ENCODE measurements at places on chromosomes 7 and 10.
A peak's percentile ranks its signal among the peaks of the same experiment; 100 is the strongest.

DNA sequence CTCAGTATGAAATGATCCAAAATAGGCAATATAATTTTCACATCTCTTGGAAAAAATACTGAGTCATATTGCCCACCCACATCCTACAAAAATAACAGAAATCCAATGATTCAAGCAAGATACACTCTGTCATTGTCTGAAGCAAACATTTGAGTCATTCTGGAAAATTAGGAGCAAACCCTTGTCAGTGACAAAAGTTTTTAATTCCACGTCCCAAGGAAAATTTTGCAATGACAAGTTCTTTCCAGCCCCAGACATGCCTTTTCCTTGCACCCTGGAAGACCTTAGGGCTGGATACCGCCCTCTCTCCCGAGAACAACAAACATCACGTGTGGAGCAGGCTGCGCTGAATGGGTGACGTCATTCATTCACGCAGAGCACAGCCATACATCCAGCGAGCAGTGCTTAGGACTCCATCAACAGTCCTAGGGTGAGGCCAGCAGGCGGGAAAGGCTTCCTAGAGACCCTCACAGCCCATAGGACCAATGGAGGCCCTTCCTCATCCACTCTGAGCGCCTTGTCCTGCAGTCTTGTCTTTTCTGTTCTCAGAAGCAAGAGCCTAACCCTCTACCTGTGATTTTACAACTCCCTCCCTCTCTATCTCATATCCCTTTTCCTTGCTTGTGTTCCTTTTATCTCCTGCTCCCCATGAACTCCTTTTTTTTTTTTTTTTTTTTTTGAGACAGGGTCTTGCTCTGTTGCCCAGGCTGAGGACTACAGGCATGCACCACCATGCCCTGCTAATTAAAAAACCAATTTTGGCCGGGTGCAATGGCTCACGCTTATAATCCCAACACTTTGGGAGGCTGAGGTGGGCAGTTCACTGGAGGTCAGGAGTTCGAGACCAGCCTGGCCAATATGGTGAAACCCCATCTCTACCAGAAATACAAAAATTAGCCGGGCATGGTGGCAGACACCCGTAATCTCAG is 23.5 kb upstream of the KDM7A start:
- H3K4me3 ChIP-seq: no peak overlapping the region
- peak overlapping the region; percentile 4 for H3K27ac ChIP-seq
- DNase-seq: peak; percentile 90
- H3K4me1 ChIP-seq: no peaks in the 10 kb centered on the region
- H3K27me3 ChIP-seq: no peaks in the 10 kb centered on the region

DNA sequence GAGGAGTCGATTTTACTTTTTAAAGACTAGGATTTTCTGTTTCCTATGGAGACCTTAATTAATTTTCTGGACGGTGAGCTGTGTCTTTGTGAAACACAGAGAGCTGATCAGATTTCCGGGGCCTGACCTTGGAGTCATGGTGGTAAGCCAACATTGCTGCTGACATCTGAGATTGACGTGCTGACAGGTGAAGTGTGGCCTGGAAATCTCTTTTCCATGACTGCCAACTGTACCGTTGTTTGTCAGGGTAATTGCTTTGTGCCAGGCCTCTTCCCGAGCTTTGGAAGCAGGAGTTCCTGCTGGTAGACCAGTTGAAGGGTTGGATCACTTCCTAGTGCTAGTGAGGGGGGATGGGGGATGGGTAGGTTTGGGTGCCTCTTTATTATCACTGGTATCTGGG is 71.2 kb downstream of the ADRA2A start:
- H3K36me3 ChIP-seq: no peaks in the 10 kb centered on the region
- H3K27me3 ChIP-seq: no peaks in the 10 kb centered on the region
- DNase-seq: no peak
- H3K4me3 ChIP-seq: no peak overlapping the region

DNA sequence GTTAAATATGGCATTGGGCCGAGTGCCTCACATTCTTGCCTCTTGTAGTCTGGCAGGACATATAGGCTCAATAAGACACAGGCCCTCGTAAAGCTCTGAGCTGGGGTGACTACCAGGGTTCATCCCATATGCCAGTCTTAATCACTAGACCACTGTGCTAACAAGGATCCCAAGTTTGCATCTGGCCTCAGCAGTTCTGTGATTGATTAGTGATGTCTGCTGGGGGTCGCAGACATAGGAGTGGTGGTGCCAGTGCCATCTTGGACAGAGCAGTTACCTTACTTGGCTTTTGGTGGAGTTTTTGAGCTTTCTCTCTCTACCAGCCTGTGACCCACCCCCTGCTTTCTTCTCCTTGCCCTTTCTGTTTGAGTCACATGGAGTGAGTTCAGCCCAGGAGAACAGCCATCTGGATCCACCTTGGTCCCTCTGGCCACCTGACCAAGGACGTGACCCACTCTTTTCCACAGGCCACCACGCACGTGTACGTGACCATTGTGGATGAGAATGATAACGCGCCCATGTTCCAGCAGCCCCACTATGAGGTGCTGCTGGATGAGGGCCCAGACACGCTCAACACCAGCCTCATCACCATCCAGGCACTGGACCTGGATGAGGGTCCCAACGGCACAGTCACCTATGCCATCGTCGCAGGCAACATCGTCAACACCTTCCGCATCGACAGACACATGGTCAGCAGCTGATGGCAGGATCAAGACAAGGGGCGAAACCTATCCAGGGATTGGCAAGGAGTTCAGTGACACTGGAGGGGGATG is 4.1 kb upstream of the VSIR start:
- H3K4me3 ChIP-seq: no peak overlapping the region
- H3K36me3 ChIP-seq: no peaks in the 10 kb centered on the region

DNA sequence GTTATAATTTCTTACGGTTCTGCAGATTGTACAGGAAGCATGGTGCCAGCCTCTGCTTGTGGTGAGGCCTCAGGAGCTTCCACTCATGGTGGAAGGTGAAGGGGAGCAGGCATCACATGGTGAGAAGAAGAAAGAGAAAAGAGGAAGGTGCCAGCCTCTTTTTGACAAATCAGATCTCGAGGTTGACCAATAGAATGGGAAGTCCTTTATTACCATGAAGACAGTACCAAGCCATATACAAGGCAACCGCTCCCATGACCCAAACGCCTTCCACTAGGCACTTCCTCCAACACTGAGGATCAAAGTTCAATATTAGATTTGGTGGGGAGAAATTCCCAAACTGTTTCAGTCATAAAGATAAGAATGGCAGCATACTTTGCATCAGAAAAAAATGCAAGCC is 502.8 kb downstream of the GLRX3 start:
- DNase-seq: no peak
- H3K36me3 ChIP-seq: no peaks in the 10 kb centered on the region
- H3K27ac ChIP-seq: no peak overlapping the region
- no peaks in the 10 kb centered on the region for H3K4me1 ChIP-seq
- no peak overlapping the region for H3K4me3 ChIP-seq

GRCh38 chr7:130939321-130940095 is 205.5 kb upstream of the KLF14 start:
- no peaks in the 10 kb centered on the region for H3K27me3 ChIP-seq
- H3K27ac ChIP-seq: peak overlapping the region; percentile 83
- H3K4me1 ChIP-seq: no peaks in the 10 kb centered on the region
- no peak overlapping the region for H3K4me3 ChIP-seq
- peaks cover 17% of the 10 kb centered on the region for H3K36me3 ChIP-seq

DNA sequence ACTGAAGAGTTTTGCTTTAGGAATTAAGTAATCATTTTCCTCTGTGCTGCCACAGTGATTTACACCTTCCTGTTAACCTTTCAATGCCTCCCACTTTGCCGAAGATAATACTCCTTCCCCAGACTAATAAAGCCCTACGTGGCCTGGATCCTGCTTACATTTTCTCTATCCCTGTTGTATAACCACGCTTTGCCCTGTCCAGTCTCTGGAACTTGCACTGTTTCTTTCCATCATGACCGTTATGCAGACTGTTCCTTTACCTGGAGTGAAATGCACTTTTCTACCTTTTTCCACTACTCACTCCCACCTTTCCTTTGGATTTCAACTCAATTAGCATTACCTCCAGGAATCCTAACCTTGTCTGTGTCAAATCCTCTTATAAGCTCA is 154.4 kb downstream of the PRKG1 start:
- H3K4me1 ChIP-seq: peaks cover 37% of the 10 kb centered on the region
- no peak overlapping the region for H3K27ac ChIP-seq
- no peak for DNase-seq
- H3K27me3 ChIP-seq: no peaks in the 10 kb centered on the region

DNA sequence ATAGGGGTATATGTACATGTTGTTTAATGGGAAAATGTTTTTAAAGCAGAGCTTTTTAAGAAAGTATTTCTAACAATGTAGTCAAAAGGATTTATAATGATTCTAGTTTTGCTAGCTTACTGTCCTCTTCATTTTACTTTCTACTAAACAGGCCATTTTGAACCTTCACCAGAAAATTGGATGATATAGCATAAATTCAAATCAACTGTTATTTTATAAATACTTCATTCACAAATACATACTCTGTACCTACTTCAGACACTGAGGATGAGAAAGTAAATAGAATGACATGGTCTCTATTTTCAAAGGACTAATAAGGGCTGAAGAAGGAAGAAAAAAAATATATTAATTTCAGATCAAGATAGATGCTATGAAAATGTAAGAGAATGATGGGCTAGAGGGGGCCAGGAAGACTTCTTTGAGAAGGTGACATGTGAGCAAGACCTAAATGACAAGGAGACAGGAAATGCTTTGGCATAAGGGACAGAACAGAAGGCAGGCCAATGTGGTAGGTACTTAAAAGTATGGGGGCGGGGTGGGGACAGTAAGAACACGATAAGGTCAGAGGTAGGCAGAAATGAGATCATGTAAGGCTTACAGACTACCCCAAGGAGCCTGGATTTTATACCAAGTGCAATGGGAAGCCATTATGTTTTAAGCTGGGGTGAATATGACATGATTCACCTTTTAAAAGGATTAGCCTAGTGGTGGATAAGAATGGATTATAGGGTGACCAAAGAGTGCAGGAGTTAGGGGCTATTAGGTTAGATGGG is 5.2 kb downstream of the NAMPT start:
- H3K27ac ChIP-seq: no peak overlapping the region
- H3K4me3 ChIP-seq: no peak overlapping the region
- H3K27me3 ChIP-seq: no peaks in the 10 kb centered on the region
- DNase-seq: no peak
- H3K36me3 ChIP-seq: peaks cover 22% of the 10 kb centered on the region
- no peaks in the 10 kb centered on the region for H3K4me1 ChIP-seq

- H3K4me1 ChIP-seq: no peaks in the 10 kb centered on the region
- DNase-seq: no peak
- peak overlapping the region; percentile 6 for H3K4me3 ChIP-seq
Measured at GRCh38 chr7:86653919-86654659, 10.4 kb downstream of the GRM3 start.

DNA sequence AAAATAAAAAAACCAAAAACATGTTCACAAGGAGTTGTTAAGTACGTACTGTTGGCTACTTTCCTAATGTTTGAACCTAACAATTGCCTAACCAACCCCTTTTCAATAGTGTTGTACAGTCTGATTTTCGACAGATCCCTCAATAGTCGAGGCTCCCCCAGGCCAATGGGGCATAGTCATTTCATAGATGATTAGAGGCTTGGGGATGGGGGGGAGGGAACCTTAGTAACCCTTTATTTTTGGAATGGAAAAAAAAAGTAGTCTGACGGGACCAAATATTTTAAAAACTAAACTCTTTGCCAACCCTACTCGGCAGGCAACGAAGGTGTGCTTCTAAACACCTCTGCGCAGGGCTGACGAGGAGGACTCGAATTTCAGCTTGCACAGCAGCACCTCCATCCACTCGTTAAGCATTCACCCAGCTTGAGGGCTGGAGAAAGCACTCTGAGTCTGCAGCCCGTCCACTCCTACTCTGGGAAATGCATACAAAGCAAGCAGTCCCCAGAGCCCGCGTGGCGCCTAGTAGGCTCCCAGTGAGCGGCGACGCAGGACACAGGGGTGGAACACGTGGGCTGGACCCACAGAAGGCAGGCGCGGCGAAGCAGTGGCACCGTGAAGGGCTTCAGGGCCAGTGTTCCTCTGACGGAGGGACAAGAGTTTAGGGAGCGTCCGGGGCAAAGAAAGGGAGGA is 899 bp downstream of the PUS7 start:
- H3K36me3 ChIP-seq: no peaks in the 10 kb centered on the region
- H3K27me3 ChIP-seq: no peaks in the 10 kb centered on the region
- peak overlapping the region; percentile 84 for H3K27ac ChIP-seq
- peak overlapping the region; percentile 84 for H3K4me3 ChIP-seq
- peak; percentile 65 for DNase-seq

DNA sequence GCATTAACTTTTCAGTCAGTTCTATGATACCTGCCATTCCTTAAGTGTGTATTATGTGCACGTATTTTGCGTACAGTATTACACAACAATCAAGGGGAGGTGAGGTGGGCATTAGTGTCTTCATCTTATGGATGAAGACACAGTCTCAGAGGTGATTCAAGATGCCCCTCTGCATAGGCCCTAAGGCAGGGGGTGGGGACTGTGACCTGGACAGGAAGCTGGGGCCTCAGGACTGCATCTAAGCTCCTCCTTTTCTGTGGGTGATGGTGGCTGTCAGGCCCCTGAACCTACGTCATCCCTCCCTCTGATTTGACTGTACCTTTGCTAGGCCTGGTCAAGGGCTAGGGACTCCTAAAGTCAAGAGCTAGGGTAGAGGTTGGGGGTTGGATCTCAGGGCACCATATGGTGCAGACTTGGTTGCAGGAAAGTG is 38.9 kb downstream of the HK1 start:
- no peaks in the 10 kb centered on the region for H3K36me3 ChIP-seq
- DNase-seq: no peak
- no peak overlapping the region for H3K4me3 ChIP-seq

DNA sequence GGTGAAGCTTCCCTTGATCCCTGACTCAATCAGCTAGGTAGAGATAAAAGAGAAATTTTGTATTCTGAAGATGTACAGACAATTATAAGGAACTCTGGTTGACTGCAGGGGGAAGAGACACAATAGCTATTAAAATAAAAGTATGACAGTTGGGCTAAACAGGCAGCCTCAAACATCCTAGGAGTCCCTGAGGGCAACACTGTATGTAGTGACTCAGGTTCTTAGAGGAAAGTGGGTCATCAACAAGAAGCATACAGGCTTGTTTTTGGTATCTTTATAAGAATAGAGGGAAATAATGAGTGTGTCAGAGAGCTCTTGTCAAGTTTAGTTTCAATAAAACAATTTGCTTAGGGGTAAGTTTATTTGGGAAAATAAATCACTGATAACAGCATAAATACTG is 150.3 kb downstream of the AUTS2 start:
- no peaks in the 10 kb centered on the region for H3K4me1 ChIP-seq
- H3K27me3 ChIP-seq: no peaks in the 10 kb centered on the region
- H3K27ac ChIP-seq: no peak overlapping the region
- no peak overlapping the region for H3K4me3 ChIP-seq
- no peaks in the 10 kb centered on the region for H3K36me3 ChIP-seq
